ENCODE measurements at places on chromosomes 7 and 10.

DNA sequence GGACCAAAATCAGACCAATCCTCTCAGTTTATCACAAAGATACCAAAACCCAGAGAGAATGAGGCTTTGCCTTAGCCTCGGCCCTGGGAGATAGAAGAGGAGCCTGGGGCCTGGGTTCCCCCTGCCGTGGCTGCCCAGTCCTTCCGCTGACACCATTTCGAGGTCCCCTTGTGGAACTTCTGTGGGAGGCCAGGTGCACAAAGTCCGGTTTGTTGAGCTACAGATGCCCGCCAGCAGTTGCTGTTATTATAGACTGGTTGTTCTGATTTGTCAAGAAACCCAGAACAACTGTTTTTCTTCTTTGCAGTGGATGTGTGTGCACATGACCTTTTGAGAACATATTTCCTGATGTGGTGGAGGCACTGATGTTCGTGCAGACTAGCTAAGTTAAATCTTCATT lies 47.6 kb downstream of the CUX1 start:
- DNase-seq: no peak

DNA sequence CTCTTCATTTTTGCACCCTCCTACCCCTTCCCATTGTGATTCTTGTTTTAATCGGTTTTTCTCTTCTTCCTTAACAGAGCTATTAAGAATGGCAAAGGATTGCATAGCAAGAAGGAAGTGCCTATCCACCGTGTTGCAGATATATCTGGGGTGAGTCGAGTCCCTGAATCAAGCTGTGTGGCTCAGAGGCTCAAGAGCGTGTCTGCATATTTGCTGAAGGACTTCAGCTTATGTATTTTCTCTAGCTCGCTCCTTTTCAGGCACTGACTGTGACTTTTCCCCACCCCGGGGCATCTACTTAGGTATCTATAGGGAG lies 126.6 kb downstream of the LRRC4 start:
- DNase-seq: no peak

DNA sequence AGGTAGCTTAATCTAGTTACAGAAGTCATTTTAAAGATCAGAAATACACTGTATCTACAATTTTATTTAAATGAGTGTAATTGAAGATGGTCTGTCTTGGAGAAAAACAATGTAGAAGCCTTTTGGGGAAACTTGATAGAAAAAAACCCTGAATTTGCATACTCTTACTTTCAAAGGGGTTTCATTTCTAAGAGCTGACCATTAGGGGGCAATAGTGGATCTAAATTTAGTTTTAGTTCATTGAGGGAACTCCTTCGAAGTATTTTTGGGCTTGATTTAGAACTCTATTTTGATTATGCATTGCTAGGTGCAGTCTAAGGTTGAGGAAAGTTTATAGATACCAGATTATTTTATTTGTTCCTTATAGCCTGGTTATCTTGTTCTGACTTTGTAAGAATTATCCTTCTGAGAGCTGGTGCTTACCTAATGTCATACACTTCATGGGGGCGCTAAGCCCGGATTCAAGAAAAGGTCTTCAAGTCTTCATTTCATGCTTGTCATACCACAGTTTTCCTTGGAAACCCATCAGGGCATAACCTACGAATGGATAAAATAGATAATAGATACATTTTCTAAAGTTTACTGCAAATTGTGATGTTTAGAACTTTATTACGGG lies 69.1 kb upstream of the MXI1 start:
- peak; percentile 62 for DNase-seq

GRCh38 chr7:96305915-96306314 lies 16.0 kb downstream of the SLC25A13 start:
- DNase-seq: no peak

DNA sequence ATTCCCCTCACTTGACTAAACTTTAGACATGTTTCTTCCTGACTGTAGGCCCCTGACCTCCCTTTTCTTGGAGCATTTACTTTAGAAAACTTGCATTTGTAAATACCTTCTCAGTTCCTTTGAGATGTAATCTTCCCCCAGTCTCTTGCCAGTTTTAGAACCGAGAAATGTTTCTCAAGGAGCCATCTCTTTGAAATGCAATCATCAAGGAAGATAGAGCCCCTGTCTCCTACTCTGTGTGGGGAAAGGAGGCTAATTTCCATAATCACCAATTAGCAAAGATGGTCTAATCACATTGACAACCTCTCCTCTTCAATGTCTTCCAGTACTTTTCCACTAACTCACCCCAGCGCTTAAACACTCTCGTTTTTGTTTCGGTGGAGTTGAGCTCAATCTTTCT lies 70.0 kb upstream of the SMIM30 start:
- no peak for DNase-seq

DNA sequence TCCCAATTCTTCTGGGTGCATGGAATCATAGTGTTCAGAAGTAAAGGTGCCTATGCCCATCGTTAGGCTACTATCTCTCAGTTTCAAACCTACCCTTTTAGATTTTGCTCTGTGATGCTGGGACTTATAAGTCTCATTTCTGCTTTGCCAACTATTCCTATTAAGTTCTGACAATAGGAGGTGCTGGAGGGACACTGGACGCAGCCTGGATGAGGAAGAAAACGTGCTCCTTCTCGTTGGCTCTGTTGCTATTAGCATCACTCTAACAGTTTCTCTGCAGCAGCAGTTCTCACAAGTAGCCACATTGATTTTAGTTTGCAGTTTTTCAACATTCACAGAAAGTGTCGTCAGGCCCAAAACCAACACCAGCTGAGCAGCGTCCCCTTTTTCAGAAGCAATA lies 72.4 kb downstream of the ABCC2 start:
- DNase-seq: peak; percentile 3

- peak; percentile 35 for DNase-seq
Measured at GRCh38 chr10:120715171-120715570, 136.0 kb upstream of the WDR11 start.

DNA sequence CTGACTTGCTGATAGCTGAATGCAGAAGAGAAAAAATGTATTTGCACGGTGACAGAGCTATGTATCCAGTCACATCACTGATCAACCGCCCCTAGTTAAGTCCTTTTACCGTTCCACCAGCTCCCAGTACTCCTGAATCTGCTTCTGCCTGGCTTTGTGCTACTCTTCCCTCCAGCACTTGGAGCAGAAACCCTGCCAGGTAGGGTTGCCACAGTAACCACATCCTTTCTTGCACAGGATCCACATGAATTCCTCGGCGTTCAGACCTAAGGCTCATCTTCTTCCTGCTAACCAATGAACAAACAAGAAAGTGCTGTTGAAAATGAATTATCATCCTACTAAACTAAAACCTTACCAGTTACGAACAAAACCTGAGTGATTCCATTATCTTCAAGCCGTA lies 52.0 kb upstream of the KCTD7 start:
- DNase-seq: no peak

GRCh38 chr7:29612596-29612995 lies 49.0 kb downstream of the PRR15 start:
- no peak for DNase-seq

GRCh38 chr7:69652947-69653701 lies 54.8 kb downstream of the AUTS2 start:
- no peak for DNase-seq

GRCh38 chr7:98133621-98134303 lies 27.1 kb downstream of the LMTK2 start:
- DNase-seq: no peak

- DNase-seq: no peak
Measured at GRCh38 chr10:22271786-22272185, 44.4 kb upstream of the COMMD3 start.

GRCh38 chr10:104170610-104171254 lies 48.8 kb downstream of the SFR1 start:
- DNase-seq: no peak

DNA sequence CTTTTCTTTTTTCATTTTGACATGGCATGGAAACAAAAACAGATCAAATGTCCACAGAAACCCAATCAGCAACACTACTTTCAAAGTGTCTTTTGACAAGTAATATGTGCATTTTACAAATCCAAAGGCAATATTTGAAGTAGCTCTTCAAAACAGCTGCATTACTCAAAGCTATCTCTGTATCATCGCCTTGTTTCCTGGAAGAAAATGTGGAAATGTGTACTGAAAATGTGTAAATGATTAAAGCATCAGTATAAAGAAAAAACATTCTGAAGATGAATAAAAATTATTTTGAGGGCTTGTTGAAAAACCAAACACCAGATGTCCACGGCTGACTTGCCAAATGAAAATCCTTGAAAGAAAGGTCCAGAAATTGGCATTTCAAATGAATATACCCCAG lies 16.5 kb upstream of the ITGB8 start:
- DNase-seq: no peak

GRCh38 chr10:12872577-12872976 lies 128.9 kb downstream of the CCDC3 start:
- DNase-seq: no peak

- no peak for DNase-seq
Measured at GRCh38 chr7:47576031-47576865, 5.7 kb downstream of the TNS3 start.

DNA sequence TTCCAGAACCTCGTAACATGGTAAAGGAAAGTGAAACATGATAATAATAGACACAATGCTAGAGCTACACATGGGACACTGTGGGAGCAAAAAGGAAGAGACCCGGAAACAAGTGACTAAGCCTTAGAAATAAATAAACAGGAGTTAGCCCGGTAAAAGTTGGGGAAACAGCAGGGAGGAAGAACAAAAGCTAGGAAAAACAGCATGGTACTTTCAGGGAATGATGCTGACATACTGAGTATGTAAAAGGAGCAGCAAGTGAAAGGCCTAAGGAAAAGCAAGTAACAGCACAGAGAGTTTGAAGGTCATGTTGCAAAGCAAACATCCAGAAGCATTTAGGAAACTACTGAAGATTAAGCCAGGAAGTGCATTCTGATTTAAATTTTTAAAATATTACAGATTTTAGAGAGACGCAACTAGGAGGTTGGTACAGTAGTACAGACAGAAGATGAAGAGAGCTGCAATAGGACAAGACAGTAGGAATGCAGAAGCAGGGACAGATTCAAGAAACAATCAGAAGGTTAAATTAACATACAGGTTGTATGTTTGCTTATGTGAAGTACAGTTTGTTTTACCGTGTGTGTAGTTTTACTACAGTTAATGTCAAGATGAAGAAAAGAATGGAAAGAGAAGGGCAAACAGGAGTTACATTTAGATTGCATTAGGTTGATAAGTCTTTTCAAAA lies 63.7 kb downstream of the ARHGAP12 start:
- no peak for DNase-seq

- no peak for DNase-seq
Measured at GRCh38 chr10:103584216-103585010, 90.9 kb downstream of the NEURL1 start.

- peak; percentile 19 for DNase-seq
Measured at GRCh38 chr10:3828404-3829155, 43.6 kb upstream of the KLF6 start.

- DNase-seq: no peak
Measured at GRCh38 chr10:34254596-34254995, 560.5 kb downstream of the PARD3 start.

- no peak for DNase-seq
Measured at GRCh38 chr7:157499121-157499834, 162.5 kb downstream of the DNAJB6 start.

- DNase-seq: no peak
Measured at GRCh38 chr7:31950091-31950755, 120.0 kb downstream of the PDE1C start.

GRCh38 chr7:140144821-140145220 lies 32.0 kb downstream of the KDM7A start:
- no peak for DNase-seq

DNA sequence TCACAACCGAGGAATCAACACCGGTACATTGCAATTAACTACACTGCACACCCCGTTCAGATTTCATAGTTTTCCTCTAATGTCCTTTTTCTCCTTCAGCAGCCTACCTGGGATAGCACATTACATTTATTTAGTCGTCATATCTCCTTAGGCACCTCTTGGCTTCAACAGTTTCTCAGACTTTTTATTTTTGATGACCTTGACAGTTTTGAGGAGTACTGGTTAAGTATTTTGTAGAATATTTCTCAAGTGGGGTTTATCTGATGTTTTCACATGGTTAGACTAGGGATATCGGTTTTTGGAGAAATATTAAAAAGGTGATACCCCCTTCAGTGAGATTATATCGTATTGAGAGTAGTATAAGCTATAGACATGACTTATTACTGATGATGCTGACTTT lies 87.0 kb upstream of the GLCCI1 start:
- no peak for DNase-seq

DNA sequence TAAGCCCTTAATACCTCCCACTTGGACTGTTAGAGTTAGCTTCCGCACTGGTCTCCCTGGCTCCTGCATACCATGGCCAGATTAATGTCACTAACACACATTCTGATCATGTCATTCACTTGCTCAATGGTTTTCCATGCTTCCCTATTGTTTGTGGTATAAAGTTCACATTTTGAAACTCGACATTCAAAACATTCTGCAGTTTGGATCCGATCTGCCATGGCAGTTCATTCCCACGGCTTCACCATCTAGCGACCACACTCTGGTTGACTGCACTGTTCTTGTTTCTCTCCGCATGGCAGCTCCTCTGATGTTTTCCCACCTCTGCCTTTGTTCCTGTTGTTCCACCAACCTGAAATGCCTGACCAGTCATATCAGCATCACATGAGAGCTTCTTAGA lies 87.4 kb upstream of the WAC start:
- DNase-seq: no peak

DNA sequence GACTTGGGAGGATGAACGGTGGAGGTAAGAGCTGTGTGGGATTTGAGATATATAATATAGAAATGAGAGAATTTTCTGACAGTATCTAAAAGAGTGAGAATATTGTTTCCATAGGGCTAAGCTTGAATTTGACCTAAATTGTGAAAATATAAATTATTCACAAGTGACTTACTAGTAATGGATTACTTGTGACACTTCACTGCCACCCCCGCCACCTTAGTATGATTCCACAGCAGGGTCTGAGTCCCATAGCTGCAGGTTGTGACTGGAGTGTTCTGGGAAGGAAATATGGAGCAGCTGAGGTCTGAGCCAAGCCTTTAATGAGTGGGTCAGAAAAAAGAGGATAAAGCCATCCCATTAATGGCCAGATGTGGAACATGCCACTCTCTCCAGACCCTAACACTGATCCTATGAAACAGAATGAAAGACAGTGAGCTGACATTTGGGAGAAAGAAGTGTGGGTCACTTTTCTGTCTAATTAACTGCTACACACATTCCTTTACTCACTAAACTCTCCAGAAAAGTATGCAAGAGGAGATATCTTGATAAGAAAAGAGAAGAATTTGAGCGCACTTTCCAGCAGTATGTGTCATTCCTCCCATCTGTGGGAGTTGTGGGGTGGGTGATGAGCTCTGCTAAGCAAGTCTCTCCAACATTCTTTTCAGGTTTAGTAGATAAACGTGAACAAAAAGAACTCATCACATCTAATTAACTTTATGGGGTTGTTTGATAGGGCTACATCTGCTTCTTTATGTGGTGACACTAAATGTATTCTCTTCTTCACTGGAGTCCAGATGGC lies 1193.4 kb downstream of the SORCS3 start:
- no peak for DNase-seq

DNA sequence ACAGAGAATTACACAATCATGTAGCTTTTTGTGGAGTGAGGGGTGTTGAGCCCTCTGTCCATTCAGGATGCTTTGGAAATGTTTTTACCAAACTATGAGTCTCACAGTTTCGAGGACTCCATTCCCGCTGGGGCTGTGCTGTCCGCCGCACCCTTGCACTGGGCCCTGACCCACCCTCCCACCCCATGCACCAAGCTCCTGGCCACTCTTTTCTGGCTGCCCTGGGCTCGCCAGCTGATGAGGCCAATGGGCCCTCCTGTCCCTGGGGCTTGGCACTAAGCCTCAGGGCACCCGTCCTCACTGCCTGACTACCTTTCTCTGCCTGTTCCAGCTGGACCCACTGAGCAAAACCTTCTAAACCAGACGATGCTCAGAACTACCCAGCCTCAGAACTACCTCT lies 332.1 kb downstream of the PTPRN2 start:
- no peak for DNase-seq

Data from midbrain (tissue), 1 donor.